ENCODE measurements at places on chromosomes 13 and 19.

GRCh38 chr13:60020288-60020687 is 143.4 kb downstream of the DIAPH3 start:
- DNase-seq, result no peak

- no peak for DNase-seq
Measured at GRCh38 chr19:17086120-17086519, 10.5 kb downstream of the MYO9B start.

- no peak for DNase-seq
Measured at GRCh38 chr19:44722131-44723121, 23.5 kb downstream of the CEACAM16 start.

GRCh38 chr19:47228168-47228936 is 2.6 kb downstream of the BBC3 start:
- peak; percentile 63 for DNase-seq

- DNase-seq, result no peak
Measured at GRCh38 chr13:111662451-111662850, 342.0 kb downstream of the TEX29 start.

DNA sequence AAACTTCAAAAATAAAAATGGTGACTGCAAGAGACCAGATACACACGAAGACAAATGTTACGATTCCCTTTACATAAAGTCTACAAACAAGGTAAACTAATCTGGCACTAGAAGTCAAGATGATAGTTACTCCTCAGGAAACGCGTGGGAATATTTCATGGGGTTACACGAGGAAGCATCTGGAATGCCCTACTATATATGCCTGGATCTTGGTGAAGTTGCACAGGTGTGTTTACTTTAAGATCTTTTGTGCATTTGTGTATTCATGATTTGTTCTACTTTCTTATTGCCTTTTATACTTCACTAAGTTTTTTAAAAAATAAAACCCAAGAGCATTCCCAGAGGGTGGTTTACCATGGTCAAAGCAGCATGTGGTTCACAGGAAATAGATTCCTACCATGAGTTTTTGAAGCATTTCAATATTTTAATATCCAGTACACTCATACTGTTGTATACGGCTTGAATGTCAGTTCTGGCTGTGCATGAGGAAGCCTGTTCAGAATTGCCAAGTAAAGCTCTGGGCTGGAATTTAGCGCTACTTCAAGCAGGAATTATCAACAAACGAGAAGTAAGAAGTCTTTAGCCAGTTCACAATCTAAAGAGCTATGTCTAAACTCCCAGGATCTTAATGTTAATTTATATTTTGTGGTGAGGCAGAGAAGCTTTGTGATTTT is 239.8 kb upstream of the KLHL1 start:
- no peak for DNase-seq

DNA sequence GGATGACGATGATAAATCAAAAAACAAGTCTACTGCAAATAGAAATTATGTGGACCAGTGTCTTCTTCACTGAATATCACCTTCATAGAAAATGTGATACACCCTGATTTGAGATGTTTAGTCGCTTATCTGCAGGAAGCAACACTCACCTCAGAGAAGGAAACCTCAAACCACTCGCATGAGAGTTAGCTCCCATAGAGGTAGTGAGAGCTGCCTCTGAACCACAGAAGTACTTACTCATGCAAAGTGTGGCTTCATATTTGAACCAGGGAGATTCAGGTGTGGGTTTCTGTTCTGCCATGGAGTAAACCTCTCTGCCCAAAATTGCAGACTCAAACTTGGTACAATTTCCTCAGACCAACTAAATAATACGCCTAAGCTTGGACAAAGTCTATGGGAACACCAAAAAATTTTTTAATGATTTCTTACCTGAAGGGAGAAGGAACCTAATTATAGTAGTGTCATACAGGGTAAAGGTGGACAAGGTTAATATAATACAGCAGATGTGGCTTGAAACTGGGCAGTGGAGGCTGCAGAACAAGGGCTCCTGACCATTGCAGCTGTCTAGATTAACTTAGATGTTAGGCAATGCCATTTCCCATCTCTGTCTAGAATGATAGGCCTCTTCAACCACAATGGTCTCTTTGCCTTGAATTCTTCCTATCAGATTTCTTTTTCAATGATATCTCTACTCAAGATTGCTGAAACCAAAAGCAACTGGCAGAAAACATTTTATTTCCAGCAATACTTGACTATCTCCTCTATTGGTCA is 29.6 kb upstream of the RCBTB2 start:
- DNase-seq, result peak; percentile 68

- DNase-seq, result peak; percentile 33
Measured at GRCh38 chr13:25375727-25376358, 4.1 kb downstream of the ATP8A2 start.

DNA sequence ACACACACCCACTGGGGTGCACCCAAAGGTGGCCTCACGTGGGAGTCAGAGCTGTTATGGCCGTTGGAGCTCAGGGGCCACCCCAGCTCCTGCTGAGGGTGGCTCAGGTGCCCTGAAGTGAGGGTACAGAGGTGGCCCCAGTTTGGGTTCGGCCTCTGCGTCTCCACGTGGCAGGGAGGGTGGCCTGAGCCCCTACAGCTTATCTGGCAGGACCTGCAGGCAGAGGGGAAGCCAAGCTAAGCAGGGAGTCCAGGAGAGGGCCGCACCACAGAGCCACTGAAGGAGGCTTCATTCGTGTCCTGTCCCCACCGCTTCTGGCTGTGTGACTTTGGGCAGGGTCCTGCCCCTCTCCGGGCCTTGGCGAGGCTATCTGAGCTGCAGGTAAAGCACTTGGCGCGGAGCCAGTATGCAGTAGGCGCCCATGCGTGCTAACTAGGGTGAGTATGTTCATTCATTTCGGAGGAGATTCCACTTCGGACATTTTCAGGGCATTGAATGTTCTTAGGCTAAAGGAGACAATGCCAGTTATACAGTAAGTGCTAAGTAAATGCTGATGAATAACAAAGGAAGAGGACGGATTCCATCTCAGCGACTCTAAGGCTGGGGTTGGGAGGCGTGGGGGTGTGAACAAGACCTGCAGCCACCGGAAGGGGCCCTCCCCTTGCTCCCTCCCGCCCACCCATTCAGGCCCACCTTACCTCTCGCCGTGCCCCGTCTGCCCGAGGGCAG is 4.9 kb downstream of the REX1BD start:
- DNase-seq, result no peak

GRCh38 chr19:41327076-41327575 is 17.2 kb downstream of the CCDC97 start:
- peak; percentile 46 for DNase-seq

GRCh38 chr19:56400485-56400884 is 3.6 kb upstream of the ZNF583 start:
- no peak for DNase-seq

GRCh38 chr13:19345916-19346422 is 164.3 kb upstream of the TUBA3C start:
- no peak for DNase-seq

DNA sequence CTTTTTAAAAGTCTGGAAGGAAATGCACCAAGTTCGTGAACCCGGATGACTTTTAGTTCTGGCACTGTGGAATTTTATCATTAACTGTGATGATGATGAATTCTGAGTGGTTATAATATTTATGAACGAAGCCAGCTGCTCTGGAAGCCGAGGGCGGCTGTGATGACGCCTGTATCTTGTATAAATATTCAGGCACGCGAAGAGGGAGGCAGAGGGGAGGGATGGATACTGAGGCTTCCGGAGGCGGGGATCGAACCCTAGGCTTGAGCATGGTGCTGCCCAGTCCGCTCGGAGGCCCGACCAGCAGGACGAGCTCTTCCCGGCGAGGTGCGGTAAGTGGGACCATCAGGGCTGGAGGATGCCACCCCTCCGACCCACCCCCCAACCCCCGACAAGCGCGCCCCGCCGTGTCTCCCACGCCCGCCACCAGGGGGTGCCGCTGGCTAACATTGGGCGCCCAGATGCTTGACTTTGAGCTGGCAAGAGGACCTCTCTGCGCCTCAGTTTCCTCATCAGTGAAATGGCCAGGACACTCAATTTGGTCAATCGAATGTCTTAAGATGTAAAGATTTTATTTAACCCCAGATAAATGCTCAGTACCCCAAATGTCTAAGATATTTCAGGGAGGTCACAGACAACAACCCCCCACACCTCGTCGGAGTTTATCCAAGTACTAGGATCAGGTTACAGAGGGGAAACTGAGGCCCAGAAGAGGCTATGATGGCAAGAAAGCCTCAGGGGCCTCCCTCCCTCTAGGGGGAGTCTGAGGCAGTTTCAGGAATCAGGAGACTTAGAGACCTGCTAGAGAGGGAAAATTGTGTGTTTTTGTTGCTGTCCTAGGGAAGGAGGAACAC is 4.5 kb upstream of the RAB3A start:
- peak; percentile 69 for DNase-seq

- no peak for DNase-seq
Measured at GRCh38 chr13:39641645-39642044, 13.8 kb upstream of the COG6 start.

DNA sequence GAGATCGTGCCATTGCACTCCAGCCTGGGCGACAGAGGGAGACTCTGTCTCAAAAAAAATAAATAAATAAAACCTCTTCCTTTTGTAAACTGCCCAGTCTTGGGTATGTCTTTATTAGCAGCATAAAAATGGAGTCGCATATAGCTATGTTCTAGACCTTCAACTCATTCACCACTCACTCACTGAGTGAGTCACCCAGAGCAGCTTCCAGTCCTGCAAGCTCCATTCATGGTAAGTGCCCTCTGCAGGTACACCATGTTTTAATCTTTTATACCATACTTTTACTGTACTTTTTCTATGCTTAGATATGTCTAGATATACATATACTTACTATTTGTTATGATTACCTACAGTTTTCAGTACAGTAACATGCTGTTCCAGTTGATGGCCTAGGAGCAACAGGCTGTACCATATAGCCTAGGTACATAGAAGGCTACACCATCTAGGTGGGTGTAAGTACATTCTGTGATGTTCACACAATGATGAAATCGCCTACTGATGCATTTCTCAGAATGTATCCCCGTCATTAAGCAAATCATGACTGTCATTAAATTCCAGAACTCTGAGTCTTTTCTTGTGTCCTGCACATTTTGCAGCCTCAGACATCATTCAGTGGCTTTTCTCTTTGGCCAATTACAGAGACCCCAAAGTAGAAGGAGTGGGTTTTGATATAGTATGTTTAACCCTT is 13.7 kb upstream of the FARP1 start:
- no peak for DNase-seq

GRCh38 chr13:73466561-73466960 is 407.8 kb downstream of the KLF5 start:
- no peak for DNase-seq

- DNase-seq, result no peak
Measured at GRCh38 chr13:23985839-23986238, 88.5 kb upstream of the C1QTNF9B start.

- DNase-seq, result no peak
Measured at GRCh38 chr13:76271728-76272232, 614.4 kb downstream of the KCTD12 start.

DNA sequence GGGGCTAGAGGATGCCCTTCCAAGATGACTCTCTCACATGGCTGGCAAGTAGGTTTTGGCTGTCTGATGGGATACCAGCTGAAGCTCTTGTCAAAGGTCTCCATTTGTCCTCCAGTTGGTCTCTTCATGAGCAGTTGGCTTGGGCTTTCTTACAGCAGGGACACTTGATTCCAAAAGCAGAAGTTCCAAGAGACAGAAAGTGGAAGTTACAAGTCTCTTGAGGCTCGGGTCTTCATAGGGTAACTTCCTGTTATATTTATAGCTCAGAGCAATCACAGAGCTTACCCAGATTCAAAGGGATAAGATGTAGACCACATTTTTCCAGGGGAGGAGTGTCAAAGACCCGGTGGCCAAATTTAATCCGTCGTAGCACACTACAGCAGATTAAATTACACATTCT is 440.0 kb downstream of the RFC3 start:
- DNase-seq, result no peak

DNA sequence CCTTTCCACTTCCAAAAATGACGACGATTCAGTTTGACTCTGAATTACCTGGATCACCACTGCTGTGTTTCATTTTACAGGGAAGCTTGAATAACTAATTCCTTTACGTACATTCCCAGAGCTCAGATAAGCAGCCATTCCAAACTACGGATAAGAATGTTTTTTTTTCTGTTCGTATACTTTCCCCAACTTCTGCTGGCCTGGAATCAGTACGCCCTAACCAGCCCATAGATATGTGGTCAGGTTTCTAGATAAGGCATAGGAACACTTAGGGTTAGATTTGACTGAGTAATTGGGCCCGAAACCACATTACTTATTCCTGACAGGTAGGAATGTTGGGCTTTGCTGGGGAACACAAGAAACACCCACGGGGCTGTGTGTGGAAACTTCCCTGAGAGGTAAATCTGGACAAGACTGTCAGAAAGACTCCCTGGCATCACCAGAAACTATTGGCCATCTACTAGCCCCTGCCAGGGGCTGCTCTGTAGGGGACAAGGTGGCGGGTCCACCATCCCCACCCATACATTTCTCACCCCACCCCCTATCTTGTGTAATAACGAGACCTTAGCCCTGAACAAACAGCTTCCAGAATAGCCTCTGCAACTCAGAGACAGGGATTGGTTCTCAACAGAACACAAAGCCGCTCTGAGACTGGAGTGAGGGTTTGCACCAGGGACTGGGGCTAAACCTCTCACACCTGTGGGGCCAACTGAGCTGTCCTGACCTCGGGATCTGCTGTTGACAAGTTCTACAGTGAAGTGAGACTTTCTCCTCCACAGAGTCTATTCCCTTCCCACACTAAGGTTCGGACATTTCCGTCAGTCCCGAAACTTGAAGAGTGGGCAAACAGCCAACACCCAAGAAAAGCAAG is 15.6 kb downstream of the RHPN2 start:
- no peak for DNase-seq

DNA sequence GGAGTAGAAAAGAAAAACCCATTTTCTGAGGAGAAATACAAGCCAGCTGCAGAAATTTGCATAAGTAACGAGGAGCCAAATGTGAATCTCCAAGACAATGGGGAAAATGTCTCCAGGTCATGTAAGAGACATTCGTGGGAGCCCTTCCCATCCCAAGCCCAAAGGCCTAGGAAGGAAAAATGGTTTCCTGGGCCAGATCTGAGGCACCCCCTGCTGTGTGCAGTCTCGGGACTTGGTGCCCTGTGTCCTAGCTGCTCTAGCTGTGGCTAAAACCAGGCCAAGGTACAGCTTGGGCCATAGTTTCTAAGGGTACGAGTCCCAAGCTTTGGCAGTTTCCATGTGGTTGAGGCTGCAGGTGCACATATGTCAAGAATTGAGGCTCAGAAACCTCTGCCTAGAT is 444.9 kb downstream of the PCDH20 start:
- no peak for DNase-seq
